ENCODE measurements at places on chromosomes 2 and 18.

DNA sequence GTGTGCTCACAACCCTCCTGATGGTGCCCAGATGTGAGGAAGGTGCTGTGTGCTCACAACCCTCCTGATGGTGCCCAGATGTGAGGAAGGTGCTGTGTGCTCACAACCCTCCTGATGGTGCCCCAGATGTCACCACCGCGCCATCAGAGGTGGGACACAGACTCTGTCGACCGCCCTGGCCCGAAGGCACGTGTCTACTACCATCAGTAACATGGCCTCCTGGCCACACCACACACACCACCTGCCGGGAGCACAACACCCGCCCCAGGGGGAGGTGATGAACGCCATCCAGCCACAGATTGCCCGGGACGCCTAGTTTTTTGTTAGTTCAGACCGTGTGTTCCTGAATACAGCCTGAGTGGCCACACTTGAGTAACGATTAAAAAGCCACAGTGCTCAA, 24.5 kb downstream of the HDAC4 start:
- no peak for DNase-seq

GRCh38 chr18:8972116-8972515, 130.4 kb upstream of the NDUFV2 start:
- DNase-seq: no peak

DNA sequence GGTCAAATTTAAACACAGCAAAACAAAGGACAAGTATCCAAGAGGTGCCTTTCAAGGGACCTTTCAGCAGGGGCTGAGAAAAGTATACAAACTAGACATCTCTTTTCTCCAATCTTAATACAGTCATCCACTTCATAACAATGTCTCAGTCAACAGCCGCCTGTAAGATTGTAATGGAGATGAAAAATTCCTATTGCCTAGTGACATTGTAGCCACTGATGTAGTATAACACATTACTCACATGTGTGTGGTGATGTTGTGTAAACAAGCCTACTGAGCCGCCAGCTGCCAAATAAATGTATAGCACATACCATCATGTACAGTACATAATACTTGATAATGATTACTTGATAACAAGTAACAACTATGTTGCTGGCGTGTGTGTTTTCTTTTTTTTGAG, 31.0 kb downstream of the VIT start:
- DNase-seq: no peak

- peak; percentile 16 for DNase-seq
Measured at GRCh38 chr2:145751629-145752028, 1231.7 kb upstream of the ZEB2 start.

- DNase-seq: peak; percentile 42
Measured at GRCh38 chr18:47772374-47773248, 157.8 kb downstream of the SMAD2 start.

GRCh38 chr2:126620302-126620701, 35.7 kb upstream of the GYPC start:
- no peak for DNase-seq

DNA sequence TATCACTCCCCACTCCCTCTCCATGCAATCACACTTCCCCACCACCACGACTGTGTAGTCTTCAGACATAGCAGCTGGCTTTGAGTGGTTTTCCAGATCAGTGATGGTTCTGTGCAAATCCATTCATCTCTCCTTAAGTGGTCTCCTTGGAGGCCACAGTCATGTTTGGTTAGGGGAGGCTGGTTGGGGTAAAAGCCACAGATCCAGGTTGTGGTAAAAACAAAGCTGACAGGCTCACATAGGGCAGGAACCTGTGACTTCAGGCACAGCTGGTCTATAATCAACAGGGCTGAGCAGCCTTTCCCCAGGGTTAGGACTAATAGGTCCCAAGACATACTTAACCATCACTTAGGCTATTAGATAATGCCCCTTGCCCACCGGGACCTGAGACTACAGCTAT, 46.2 kb upstream of the FZD7 start:
- DNase-seq: no peak

- DNase-seq: no peak
Measured at GRCh38 chr2:207338610-207339009, 172.9 kb upstream of the KLF7 start.

- DNase-seq: no peak
Measured at GRCh38 chr2:225272173-225272572, 127.3 kb upstream of the NYAP2 start.

DNA sequence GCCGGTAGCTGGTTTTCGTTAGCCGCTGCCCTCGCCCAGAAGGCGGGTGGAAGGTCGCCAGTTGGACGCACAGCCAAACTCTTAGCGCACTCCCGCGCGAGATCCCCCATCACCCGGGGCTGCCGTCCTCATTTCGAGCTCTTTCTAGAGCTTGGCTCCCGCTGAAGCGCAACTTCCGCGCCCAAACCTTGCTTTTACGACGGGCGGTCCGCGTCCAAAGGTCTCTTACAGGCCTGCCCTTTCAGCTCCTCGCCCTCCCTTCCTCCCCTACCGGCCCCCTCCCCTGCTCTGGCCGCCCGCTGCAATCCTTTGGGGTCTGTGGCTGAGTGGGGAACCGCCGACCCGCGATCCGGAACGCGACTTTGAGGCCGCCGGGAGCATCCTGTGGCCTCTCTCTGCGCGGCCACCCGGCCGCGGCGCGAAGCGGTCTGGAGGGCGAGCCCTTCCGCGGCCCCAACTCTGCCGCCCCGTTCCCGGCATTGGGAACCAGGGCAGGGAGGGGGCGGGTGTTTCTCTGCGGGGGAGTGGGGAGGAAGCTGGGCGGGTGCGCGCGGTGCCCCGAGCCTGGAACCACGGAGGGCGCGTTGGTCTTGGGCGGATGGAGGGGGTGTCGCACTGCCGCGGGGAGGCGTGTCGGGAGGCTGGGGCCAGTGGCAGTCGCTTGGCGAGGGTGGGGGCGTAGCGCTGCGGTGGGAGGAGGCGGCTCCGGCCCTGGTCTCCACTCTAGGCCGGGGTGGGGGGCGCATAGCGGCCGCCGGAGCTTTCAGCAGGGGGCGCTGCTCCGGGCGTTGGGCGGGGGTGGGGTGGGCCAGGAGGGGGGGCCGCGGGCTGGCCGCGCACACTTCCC, at the start of gene GDF7:
TSS of gene GDF7 (plus strand) at position 841 of the 847 bp plus-strand sequence. CDS start 96 bp downstream, outside the sequence.
- DNase-seq: no peak

GRCh38 chr18:57931038-57931437, 113.0 kb upstream of the NEDD4L start:
- no peak for DNase-seq

- DNase-seq: peak; percentile 27
Measured at GRCh38 chr2:226798422-226799210, 1.0 kb downstream of the IRS1 start.

GRCh38 chr2:26615336-26615859, 25.8 kb downstream of the CIB4 start:
- DNase-seq: no peak

- DNase-seq: peak; percentile 13
Measured at GRCh38 chr2:84458551-84459017, 496 bp downstream of the SUCLG1 start.

- DNase-seq: no peak
Measured at GRCh38 chr18:63089041-63089440, 230.5 kb downstream of the BCL2 start.

- DNase-seq: no peak
Measured at GRCh38 chr18:35524226-35524625, 26.5 kb upstream of the INO80C start.

GRCh38 chr18:22546905-22547570, 129.3 kb upstream of the CTAGE1 start:
- DNase-seq: no peak

GRCh38 chr18:47150824-47151366, 595 bp upstream of the HDHD2 start:
- no peak for DNase-seq

- DNase-seq: no peak
Measured at GRCh38 chr18:48374423-48375149, 34.6 kb downstream of the ZBTB7C start.

DNA sequence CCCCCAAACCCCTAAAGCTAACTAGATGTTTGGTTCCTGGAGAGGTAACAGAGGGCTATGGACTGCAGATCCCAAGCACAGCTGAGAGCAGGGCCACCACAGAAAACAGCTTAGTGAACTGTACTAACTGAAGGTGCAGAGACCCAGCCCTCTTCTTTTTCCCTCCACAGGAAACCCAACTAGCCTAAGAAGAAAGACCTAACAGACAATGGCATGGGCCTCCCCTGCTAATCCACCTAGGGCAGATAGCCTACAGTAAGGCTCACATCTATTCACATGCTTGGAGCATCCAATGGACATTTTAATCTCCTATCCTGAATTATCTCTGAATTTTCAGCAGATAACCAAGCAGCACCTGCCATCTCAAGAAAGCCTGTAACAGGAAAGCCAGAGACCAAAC, 8.8 kb upstream of the FECH start:
- DNase-seq: no peak

DNA sequence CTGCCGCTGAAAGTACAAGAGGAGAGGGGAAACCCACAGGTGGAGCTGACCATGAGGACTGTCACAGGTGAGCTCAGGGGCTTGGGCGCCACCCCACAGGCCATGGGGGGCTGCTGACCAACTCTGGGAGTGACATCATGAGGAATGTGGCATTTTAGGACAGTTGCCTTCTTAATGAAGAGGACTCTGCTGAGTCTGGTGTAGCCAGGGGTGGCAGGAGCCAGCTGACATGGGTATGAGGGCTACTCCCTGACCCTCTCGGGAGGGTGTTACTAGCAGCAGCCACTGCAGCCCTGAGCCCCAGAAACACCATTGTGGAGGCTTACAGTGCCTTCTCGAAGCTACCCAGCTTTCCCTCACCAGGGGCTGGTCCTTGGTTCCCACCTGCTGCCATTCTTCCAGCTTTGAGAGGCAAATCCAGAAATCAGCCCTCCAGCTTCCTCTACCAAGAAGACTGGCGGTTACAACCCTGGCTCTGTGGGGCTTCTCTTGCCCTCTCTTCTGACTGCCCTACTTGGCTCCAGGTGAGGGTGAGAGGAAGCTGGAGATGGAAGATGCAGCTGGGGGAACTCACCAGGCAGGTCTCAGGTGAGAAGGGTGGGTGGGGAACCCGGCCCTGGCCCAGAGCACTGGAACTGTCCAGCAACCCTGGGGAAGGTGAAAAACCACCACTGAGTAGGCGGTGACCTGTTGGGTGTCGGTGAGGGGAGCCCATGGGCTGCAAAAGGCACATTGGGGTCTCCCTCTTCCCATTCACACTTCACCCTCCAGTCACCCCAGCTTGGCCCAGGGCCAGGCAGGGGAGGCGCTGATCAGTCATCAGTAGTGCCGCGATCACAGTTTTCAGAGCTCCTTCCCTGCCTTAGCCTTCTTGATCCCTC, 98.5 kb downstream of the MCFD2 start:
- no peak for DNase-seq

DNA sequence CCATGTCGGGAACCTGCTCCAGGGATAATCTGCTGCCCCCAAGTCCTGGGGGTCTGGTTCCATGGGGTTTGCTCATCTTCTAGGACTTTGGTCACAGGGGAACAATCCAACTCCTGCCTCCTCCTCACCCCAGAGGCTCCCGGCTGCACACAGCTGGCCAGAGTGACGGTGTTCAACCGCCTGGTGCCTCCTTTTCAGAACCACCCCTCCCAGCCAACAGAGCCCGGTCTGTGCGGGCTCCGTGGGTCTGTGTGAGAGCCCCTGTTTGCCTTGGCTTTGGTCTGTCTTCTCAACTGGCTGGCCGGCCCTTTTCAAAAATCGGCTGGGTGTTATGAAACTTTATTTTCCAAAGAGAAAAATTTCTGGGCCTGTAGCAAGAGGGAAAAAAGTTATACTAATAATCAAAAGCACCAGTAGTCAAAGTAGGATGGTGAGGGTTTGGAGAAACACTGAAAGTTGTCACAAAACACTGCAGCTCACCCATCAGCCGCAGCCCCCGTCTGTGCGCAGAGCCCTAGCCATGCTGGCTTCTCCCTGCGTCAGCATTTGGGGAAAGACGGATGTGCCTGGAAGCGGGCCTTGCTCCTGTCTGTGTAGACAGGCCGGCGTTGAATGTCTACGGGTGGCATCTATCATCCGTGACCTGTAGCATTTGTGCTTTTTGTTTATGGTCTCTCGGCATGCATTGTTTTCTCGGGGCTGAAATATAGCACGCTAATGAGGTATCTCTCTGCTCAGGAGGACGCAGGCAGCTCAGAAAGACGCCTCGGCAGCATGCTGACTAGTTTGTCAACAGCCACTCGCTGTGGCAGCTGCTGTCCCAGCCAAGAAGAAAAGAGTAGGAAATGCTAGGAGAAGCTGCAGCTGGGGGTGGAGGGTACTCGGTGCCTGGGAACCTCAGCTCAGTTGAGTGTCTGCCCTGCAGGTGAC, 138.6 kb downstream of the GLI2 start:
- no peak for DNase-seq

DNA sequence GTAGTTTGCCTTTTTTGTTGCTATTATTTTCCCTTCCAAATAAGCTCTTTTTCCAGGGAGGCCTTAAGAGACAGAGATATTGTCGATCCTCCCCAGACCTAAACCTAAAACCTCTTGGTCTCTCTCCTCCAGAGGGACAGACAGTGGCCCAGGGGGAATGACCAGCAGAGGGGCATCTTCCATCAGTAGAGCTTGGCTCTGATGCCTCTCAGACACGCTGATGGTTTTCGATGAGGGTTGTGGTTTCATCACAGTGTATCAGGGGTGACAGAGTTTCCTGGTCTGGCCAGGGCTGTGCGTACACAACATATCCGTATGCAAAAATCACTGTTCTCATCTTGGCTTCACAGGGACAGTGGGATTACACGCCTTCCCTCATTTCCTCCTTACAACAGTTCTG, 68.6 kb downstream of the GATA6 start:
- DNase-seq: peak; percentile 39

GRCh38 chr18:57131101-57131500, 15.8 kb upstream of the BOD1L2 start:
- no peak for DNase-seq

- no peak for DNase-seq
Measured at GRCh38 chr2:147610496-147611040, 234.3 kb upstream of the ACVR2A start.

- no peak for DNase-seq
Measured at GRCh38 chr2:16584824-16585540, 80.7 kb downstream of the CYRIA start.

DNA sequence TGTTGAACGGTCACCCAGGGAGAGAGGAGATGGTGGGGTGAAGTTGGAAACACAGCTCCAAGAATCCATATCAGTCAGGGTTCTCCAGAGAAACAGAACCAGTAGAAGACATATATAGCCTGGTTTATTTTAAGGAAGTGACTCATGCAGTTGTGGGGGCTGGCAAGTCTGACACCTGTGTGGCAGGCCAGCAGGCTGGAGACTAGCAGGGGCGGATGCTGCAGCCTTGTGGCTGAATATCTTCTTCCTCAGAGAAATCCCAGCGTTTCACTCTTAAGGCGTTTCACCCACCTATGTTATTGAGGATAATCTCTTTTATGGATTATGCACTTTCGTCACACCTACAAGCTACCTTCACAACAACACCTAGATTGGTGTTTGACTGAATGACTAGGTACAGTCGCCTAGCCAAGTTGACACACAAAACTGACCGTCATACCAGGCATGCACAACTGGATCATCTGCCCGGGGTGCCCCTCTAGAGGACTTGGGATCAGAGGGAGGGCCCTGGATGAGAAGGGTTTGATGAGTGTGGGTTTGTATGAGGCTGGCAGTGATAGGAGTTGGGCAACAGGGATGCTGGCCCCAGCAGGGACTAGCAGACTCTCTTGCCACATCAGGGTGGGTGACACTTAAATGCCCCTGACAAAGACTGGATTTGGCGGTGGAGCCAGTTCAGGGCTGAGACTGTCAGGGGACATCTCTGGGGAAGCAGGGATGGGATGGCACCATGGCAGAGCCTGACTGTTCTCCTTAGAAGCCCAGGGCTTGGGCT, 23.4 kb downstream of the MROH2A start:
- DNase-seq: no peak

GRCh38 chr2:88059979-88060906, 4.7 kb upstream of the KRCC1 start:
- peak; percentile 59 for DNase-seq
